ENCODE measurements at places on chromosomes 2 and 18.

DNA sequence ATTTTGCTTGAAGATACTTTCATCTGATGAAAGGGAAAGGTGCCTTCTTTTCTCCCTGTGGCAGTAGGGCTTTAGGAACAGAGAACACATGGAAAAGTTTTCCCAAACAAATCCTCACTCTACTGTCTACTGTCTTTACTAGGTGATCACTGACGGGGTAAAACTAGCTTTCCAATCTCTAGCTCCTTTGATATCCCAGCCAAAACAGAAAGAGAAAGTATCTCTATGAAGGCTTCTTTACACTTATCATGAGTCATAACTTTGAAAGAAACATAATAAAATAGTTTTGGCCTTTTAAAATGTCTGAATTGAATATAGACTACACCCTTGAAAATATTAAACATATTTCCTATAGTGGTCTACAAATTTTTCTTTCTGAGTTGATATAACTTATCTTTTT, 214.5 kb downstream of the DSEL start:
- no peak for DNase-seq

GRCh38 chr18:35936951-35937350, 35.5 kb upstream of the RMP24 start:
- DNase-seq, result no peak

- peak; percentile 89 for DNase-seq
Observed at GRCh38 chr2:6068429-6068828, 376.2 kb downstream of the SOX11 start.

DNA sequence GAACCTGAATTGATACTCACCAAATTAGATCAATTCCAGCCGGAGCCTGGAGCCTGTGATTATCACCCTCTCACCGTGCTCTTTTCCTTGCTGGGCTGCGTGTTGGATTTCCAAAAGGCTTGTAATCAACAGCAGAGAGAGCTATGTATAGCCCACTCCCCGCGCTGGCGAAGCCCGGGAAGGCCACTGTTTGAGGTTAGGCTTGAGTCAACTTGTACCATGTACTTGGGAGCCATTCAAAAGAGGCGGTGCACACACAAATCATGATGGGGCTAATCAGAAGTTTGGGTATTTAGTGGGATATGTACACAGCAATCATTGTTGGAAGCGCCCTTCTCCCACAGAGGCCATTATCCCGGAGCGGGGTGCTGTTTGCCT, 151.6 kb downstream of the GLI2 start:
- peak; percentile 92 for DNase-seq

DNA sequence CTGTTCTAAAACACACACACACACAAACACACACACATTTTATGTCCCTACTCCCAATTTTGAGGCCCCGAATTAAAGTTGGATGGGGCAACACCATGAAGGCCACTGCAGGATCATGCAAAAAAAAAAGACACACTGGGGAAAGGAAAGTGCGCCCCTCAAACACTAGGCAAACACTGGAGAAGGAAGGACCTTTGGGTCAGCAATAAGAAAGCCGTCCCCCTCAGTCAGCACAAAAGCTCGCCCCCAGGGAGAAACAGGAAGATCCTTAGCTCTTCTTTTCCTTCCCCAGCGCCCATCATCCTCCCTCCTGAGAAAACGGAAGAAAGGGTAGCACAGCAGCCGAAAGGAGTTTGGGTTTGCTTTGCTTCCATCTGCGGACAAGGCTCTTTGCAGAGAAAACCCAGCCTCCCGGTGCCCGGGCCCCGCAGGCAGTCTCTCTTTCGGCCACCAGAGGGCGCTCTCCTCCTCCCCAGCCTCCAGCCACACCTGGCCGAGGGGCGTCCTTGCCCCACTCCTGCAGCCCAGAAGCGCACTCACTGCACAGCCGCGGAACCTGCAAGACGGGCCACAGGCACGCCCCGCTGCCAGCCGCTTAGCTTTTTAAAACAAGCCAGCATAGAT, 248.5 kb downstream of the CDH20 start:
- peak; percentile 37 for DNase-seq

DNA sequence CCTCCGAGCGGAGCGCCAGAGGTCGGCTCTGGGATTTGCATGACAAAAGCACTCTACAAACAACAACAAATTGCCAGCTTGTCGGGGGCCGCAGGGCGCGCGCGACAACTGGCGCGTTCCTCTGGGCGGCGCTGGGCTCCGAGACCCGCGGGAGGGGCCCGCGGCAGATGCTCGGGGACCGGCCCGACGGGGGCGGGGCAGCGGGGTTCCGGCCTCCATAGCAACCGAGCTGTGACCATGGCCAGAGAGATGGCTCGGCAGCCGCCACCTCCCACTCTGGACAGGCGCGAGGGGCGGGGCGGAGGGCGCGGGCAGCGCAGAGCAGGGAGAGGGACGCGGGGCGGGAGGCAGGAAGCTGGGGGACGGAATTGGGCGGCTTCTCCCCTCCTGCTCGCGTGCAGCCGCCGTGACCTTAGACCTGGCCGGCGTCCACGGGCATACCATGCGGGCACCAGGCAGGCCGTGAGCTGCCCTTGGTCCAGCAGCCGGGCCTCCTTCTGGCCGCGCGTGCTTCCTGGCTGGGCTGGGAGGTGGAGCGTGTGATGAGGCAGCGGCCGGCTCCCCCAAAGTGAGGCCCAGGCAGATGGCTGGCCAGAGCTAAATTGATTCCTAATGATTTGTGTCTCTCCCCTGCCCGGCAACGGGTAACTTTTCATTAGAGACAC, 171.5 kb downstream of the CELF4 start:
- DNase-seq, result peak; percentile 69

GRCh38 chr2:149611100-149611820, 23.7 kb upstream of the MMADHC start:
- DNase-seq, result peak; percentile 99

DNA sequence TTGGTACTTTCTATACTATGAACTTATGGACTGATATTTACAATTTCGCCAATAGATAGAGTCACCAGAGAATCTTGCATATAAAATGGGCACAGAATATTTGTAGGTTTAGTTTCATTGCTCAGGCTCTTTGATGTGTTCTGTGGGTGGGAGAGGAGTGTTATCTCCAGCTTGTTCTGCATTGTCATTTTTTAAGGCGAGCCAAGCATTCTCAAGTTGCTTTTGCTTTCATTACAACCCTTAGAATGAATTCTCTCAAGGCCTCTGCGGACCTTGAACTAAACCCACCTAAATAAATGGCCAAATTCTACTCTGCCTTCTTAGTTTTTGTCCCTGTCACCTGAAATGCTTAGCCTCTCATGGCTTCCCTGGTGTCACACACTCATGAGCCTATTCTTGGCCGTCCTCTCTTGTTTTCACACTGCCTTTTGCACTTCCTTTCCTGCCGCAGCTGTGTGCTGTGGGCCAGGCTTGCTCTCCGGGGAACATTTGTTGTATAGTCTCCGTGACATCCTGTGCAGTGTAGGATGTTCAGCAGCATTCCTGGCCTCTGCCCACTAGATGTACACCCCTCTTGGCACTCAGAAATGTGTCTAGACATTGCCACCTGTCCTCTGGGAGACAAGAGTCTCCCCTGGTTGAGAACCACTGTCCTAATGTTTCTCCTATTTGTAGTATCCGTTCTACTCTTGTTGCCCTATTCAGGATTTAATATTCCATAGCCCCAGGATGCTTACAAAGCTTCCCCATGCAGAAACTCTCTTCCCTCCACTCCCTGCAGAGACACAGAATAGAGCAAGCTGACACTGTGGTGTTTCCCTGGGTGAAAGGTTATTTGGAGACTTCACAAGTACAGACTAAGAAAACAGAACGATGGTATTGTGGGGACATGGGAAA, 255.6 kb downstream of the PTPRM start:
- no peak for DNase-seq

GRCh38 chr18:40099641-40100040, 1855.4 kb upstream of the PIK3C3 start:
- DNase-seq, result no peak

GRCh38 chr2:128775217-128775913, 456.7 kb upstream of the HS6ST1 start:
- no peak for DNase-seq

GRCh38 chr2:146984014-146984413, 860.8 kb upstream of the ACVR2A start:
- no peak for DNase-seq

DNA sequence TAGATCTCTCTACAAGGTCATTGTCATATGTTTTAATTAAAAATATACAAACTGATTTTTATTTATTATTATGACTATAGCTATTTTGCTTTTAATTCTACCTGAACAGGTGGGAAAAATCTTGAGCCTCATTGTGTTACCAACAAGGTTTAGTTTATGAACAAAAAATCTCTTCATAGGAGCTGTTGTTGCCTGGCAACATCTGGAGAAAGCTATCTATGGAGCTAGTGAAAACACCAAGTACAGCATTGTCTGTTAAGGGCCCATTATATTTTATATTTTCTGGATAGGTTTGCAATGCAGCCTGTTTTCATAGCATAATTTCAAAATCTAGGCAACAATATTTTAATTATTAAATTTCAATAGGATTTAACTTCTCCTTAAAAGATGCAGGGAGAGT, 383.0 kb upstream of the TMEFF2 start:
- no peak for DNase-seq

DNA sequence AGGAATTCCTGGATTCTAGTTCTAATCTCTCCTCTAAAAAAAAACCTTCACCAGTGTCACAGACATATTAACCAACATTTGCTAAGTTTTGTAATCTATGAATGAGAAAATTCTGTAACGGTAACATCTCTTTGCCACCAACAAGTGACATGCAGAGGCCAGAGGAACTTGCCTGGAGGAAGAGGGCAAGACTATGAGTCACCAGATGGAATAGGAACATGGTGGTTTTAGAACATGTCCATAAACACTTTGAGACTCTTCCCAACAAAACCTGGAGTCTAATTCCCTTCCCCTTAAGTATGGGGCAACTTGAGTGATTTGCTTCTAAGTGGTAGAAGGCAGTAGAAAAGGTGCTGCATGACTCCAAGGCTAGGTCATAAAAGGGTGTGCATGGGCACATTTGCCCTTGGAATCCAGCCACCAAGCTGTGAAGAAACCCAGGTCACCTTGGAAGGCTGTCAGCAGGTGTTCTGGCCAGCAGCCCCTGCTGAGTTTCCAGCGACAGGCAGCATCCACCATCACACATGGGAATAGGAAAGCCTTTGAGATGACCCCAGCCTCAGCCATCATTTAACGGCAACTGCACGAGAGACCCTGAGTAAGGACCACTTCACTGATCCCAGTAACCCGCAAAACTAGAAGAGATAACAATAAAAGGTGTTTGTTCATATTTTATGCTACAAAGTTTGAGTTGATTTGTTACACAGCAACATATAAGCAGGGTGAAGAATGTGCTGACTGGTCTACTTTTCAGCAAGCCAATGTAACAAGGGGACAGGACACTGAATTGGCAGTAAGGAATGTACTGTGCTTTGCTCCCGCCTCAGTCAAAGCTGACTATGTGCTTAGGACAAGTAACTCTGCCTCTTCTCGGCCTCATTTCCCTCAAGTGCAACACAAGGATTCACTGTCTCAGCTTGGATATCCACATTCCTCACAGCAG, 90.6 kb downstream of the SKA1 start:
- no peak for DNase-seq

DNA sequence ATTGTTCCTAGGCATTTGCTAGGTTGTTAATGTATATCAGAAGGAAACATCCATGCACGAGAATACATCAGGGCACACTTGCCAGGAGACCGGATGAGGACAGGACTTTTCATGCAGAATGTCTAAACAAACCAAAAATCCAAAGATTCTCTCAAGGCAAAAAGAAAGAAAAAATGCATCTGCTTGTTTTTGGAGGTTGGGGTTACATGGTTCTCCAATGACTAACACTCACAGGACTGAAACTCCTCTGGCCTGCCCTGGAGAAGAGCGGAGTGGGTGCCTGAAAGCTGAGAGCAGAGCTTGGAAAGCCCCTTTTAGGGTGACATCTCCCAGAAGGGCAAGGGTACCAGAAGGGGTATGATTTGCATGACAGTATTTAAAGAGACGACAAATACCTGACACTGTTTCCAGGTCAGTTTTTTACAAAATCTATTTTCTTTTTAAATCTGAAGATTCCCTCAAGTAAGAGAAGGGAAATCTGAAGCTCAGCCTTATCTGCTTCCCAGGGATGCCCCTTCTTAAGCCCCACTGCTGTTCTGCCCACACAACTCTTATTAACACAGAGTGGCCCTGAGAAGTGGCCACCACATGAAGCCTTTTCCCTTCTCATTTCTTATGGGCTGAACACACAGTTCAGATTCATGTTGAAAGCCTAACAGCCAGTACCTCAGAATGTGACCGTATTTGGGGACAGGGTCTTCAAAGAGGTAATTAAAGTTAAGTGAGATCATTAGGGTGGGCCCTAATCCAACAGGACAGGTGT, 216.4 kb downstream of the STK39 start:
- DNase-seq, result no peak

DNA sequence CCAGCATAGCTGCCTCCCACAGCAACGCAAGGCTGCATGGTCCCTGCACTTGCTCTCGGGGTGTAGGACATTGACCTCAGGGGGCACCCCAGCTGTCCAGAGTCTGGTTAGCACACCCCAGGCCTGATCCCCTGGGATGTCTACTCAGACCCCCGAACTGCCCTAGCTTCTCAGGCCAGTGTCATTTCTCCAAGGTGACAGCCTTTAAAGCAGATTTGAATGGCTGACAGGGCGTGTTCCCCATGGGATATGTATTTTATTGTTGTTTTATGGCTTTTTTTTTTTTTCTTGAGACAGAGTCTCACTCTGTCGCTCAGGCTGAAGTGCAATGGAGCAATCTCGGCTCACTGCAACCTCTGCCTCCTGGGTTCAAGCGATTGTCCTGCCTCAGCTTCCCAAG, 40.8 kb upstream of the PTMA start:
- DNase-seq, result no peak

GRCh38 chr2:160427629-160428404, 65.8 kb downstream of the RBMS1 start:
- DNase-seq, result no peak

- DNase-seq, result no peak
Observed at GRCh38 chr2:11907190-11907589, 160.8 kb downstream of the LPIN1 start.

DNA sequence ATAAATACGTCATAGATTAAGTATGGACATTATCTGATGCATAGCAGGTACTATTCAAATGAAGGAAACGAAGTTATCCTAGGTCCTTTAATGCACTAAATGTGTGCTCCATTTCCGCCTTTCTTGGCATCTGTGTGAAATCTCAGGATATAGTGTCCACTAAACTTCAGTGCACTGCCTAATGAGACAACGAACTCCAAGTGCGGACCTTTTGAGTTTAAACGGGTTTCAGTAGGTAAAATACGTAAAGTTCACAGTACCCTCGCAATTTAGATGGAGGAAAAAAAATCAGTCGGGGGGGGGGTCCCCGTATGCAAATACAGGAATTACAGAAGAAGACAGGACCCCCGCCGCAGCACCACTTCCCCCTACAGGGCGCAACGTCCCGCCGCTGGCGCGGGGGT, 729 bp upstream of the REL start:
- peak; percentile 22 for DNase-seq

DNA sequence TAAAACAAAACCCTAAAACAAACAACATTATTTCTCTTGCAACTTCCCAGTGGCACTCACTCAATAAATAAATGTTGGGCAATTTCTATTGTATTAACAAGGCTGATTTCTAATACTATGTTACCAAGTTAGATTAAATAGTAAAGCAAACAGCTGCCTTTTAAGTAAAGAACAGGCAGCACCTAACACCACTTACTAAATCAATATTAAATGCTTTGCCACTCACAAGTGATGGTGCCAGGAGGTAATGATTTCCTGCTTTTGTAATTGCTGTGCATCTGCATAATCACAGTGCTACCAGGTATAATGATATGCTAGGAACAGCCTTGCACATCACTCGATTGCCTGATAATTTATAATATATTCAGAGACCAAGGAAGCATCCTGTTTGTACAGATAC, 276.5 kb downstream of the NBAS start:
- no peak for DNase-seq
